ENCODE measurements at places on chromosomes 7 and 10. TPM values are rescaled to one million over a fixed set of nuclear protein-coding genes. Genes with fewer than 3 reads are reported as not detected.

The FGL2 gene
- total RNA-seq, result 7.0 TPM

- no peaks in the 10 kb centered on the region for H3K36me3 ChIP-seq
- no peak overlapping the region for H3K27ac ChIP-seq
- H3K4me3 ChIP-seq, result no peak overlapping the region
- no peak for DNase-seq
- no peaks in the 10 kb centered on the region for H3K27me3 ChIP-seq
Measured at GRCh38 chr10:124329362-124329761, 89.4 kb downstream of the OAT start.

DNA sequence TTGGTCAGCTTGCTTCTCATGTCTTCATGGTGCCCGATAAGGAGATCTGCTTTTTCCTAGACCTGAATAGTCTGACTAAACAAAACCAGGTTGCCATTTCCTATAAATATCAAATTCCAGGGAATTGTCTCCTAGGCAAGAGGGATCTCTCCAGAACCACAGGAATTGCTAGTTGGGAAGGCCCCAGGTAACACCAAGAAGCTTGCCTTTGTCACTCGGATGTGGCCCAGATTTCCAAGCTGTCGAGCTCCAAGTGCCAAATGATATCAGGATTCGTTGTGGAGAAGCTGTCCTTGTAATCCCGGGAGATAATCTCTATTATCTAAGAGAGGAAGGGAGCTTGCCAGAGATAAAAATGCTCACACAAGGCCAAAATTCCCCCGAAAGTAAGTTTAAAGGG is 1288.5 kb upstream of the AUTS2 start:
- DNase-seq, result no peak
- H3K4me1 ChIP-seq, result no peaks in the 10 kb centered on the region
- H3K36me3 ChIP-seq, result no peaks in the 10 kb centered on the region
- no peaks in the 10 kb centered on the region for H3K27me3 ChIP-seq
- no peak overlapping the region for H3K4me3 ChIP-seq

DNA sequence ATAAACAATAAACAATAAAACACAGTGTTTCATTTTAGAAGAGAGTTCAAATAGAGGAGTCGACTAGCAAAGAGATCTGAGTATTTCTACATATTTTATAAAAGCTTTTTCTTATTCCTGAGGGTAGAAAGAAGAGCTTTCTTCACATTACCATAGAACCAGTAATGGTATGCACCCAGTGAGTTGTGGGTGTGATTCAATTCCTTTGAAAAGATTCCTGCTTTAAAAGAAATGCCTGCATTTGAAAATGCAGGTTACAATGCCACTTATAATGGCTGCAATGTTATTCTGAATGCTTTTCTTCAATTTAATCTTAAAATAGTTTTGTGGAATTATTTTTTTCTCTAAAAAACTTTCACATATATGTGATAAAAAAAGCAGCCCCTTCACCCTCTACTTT is 178.1 kb downstream of the CDC14C start:
- no peak overlapping the region for H3K27ac ChIP-seq
- H3K36me3 ChIP-seq, result no peaks in the 10 kb centered on the region
